CD4-positive, alpha-beta T cell (primary cell): ENCODE measurements at places on chromosomes 5 and 9.

DNA sequence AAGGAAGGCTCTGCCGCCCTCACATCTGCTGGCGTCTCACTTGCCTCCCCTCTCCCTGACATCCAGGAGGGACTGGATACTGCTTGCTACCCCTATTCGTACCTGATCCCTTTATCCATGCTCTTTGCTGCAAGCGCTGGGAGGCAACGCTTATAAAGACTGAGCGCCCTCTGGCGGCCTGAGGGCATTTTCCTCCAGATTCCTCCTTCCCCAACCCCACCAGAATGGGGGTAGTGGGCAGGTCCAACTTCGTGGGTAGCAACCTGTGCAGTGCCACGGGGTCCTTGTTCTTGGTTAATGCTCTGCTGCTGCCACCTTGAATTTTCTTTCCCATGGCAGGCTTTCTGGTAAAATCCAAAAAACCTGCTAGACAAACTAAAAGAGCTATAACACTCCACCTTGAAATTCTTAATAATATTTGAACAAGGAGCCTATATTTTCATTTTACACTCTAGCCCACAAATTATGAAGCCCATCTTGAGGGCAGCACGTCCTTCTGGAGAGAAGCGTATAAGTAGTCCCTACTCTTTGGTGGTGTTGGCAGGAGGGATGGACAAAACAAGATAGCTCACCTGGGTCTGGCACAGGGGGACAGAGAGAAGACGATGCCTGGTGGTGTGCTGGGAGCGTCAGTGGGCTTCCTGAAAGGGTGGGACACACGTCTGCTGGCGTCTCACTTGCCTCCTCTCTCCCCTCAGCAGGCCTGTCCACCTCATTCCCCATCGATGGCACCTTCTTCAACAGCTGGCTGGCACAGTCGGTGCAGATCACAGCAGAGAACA, 52.5 kb downstream of the JADE2 start:
- H3K4me3 ChIP-seq: no peak overlapping the region
- peak; percentile 69 for DNase-seq
- H3K27ac ChIP-seq: no peak overlapping the region
- H3K36me3 ChIP-seq: peaks cover 80% of the 10 kb centered on the region
- no peaks in the 10 kb centered on the region for H3K27me3 ChIP-seq
- peaks cover 8% of the 10 kb centered on the region for H3K4me1 ChIP-seq

DNA sequence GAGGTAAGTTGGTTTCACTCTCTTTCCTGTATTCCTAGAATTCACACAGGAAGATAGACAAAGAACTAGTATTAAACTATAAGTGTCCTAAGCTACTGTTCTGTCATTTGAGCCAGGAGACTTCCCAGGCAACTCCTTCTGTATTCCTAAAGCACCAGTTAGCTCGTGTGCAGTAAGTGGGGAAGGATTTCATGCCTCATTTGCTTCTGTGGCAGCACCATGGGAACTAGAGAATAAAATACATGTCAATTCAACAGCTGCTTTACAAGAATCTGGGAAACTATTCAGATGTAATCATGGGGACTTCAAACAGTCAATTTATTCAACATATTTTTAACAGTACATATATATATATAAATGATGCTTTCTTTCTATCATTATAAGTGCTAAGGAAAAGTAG, 762.3 kb downstream of the PRELID2 start:
- no peaks in the 10 kb centered on the region for H3K36me3 ChIP-seq
- H3K4me3 ChIP-seq: no peak overlapping the region

- no peak overlapping the region for H3K27ac ChIP-seq
- no peak for DNase-seq
- no peaks in the 10 kb centered on the region for H3K36me3 ChIP-seq
- H3K4me3 ChIP-seq: no peak overlapping the region
- no peaks in the 10 kb centered on the region for H3K27me3 ChIP-seq
Observed at GRCh38 chr5:90792725-90793124, 234.1 kb downstream of the ADGRV1 start.

DNA sequence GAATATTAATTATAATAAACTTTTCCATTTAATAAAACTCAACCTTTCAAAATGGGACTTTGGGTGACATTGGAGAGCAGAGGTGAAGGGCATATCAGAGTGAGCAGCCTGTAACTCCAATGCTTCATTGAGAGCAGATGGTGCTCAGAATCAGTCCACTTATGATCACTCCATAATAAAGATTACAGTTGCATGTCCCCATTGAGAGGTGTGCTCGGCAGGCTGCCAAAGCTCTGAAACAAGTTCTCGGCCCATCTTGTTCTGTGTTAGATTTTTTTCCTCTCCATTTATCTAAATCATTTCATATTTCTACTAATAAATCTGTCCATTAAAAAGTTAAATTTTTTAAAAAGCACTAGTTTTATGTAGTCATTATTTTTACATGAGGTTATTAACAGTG, 1786.4 kb upstream of the WWC1 start:
- H3K4me3 ChIP-seq: no peak overlapping the region
- no peaks in the 10 kb centered on the region for H3K36me3 ChIP-seq
- H3K27ac ChIP-seq: no peak overlapping the region
- no peak for DNase-seq

DNA sequence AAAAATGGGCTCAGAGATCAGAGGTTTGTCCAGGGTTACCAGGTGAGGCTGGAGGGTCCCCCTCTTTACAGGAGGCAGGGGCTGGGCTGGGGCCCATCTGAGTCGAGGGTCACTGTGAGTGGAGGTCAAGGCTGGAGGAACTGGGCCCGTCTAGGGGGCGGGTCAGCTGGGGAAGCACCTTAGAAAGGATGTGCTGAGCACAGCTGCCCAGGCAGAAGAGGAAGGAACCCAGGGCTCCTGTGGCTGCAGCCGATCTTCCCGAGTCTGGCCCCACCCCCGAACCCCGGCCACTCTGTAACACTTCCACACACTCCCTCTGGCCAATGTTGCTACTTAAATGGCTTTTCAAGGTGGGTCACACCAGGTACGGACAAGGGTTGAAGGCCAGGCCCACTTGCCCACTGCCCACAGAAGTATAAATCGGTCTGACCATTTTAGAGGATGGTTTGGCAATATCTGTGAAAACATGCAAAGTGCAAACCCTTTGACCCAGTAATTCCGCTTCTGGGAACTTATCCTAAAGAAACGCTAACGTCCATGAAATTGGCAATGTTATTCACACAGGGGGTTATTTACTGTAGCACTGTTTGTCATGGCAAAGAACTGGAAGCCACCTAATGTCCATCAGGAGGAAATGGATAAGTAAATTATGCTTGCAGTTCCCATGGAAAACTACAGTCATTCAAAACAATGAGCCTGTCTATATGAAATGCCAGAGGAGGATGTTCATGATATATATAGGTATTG, 30.5 kb upstream of the EEIG1 start:
- peaks cover 55% of the 10 kb centered on the region for H3K4me1 ChIP-seq
- no peak overlapping the region for H3K4me3 ChIP-seq
- no peaks in the 10 kb centered on the region for H3K36me3 ChIP-seq
- H3K27me3 ChIP-seq: no peaks in the 10 kb centered on the region
- DNase-seq: no peak

- DNase-seq: no peak
- peaks cover 32% of the 10 kb centered on the region for H3K4me1 ChIP-seq
- no peak overlapping the region for H3K4me3 ChIP-seq
- H3K27ac ChIP-seq: no peak overlapping the region
- H3K36me3 ChIP-seq: peaks cover 24% of the 10 kb centered on the region
Observed at GRCh38 chr9:70387663-70388062, 26.8 kb downstream of the KLF9 start.

DNA sequence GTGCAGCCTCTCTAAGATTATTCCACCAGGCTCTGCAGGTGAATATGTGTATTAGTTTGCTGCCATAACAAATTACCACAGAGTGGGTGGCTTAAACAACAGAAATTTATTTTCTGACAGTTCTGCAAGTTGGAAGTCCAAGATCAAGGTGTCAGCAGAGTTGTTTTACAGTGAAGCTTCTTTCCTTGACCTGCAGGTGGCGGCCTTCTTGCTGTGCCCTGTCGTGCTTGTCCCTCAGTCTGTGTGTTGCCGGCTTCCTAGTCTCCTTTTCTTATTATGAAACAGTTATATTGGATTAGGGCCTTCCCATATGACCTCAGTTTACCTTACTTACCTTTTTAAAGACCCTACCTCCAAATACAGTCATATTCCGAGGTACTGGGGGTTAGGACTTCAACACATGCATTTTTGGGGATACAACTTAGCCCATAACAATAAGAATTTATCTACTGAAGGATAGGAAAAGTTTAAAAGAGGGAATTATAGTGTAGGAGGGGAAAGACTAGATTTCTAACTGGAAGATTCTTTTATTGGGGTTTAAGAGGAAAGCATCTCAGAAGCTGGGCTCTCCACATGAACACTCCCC, 97.4 kb downstream of the OSTF1 start:
- H3K27ac ChIP-seq: no peak overlapping the region
- peaks cover 8% of the 10 kb centered on the region for H3K36me3 ChIP-seq
- DNase-seq: peak; percentile 69
- no peak overlapping the region for H3K4me3 ChIP-seq

- no peak overlapping the region for H3K4me3 ChIP-seq
- H3K36me3 ChIP-seq: no peaks in the 10 kb centered on the region
- no peaks in the 10 kb centered on the region for H3K27me3 ChIP-seq
Observed at GRCh38 chr5:55141945-55142690, 17.9 kb upstream of the GPX8 start.

DNA sequence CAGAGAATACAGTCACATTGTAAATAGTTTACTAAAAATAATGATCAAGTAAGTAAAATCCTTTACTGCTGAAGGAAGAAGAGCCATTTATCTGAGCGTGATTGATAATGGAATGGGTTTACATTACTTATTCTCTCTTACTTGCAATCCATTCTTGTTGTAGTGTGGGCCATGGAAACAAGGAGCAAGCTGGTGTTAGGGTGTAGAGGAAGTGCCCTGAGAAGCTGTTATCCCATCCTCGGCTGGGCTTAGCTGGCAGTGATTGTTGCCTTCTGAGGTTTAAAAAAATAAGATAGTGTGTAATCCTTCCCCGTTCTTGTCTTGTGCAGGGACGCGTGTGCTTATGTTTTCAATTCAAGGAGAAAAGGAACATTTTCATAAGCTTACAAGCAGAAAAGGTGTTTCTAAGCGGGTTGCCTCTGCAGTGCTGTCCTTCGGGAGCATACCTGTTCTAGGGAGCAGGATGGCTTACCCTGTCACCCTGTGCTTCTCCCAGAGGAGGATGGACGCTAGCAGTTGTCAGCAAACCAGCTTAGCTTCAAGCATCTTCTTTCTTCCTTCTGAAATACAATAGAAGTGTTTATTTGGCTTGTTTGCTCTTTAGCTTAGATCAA, 188.3 kb downstream of the ARHGEF28 start:
- DNase-seq: no peak
- H3K27me3 ChIP-seq: no peaks in the 10 kb centered on the region
- no peak overlapping the region for H3K27ac ChIP-seq
- no peak overlapping the region for H3K4me3 ChIP-seq
- no peaks in the 10 kb centered on the region for H3K36me3 ChIP-seq
- H3K4me1 ChIP-seq: no peaks in the 10 kb centered on the region

DNA sequence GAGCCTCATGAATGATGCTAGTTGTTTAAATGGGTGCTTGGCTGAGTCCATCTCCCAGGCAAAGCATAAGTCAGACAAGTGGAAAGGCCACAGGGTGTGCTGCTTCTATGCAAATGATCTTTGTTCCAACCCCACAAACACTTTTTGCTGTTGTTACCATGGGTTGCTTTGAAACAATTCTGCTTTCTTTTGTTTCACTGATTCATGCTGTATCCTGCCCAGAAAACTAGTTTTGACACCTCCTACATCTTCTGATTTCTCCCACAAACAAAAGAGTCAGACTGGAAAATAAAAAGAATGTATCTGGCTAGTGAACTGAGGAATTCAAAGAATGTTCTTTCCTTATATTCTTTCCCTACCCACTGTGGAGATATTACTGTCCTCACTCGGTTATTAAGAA, 298.6 kb downstream of the DIRAS2 start:
- no peaks in the 10 kb centered on the region for H3K4me1 ChIP-seq
- no peaks in the 10 kb centered on the region for H3K36me3 ChIP-seq
- H3K27ac ChIP-seq: no peak overlapping the region

DNA sequence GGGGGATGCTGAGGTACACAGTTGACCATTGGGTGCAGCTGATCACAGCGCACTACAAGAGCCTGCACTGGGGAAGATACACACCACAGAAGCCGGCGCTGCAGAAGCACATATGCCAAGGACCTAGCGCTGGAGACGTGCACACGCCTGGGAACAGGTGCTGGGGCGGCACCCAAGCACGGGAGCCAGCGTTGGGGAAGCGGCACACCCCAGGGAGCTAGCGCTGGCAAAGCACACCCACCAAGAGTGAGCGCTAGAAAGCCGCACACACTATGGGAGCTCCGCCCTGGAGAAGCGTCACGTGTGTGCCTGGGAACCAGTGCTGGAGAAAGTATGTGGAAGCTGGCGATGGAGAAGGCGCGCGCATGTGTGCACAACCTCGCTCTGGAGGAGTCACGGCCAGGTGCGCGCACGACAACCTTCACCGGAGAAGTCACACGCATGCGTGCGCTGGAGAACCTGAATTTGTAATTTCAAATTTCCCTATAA, 4.5 kb downstream of the FANCC start:
- H3K27ac ChIP-seq: no peak overlapping the region
- H3K27me3 ChIP-seq: no peaks in the 10 kb centered on the region
- no peak overlapping the region for H3K4me3 ChIP-seq
- no peak for DNase-seq

DNA sequence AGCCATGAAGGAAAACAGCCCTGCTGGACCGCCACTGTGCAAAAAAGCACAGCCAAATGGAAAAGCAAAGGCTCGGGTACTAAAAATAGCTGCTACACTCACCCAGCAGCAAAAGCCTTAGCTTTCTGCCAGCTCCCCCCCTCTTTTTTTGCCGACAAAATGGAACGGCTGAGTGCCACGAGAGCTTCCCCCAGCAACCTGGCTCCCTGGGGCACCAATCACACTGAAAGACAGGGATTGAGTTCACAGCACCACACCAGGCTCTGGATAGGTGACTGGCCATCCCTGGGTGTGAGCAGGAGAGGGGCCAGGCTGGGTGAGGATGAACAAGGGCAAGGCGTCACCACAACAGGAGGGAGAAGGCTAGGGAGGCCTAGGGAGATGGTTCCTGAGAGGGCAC, 66.7 kb downstream of the SIL1 start:
- H3K4me3 ChIP-seq: no peak overlapping the region
- H3K4me1 ChIP-seq: no peaks in the 10 kb centered on the region
- H3K27ac ChIP-seq: no peak overlapping the region

- no peaks in the 10 kb centered on the region for H3K36me3 ChIP-seq
- H3K4me1 ChIP-seq: no peaks in the 10 kb centered on the region
- peaks cover 4% of the 10 kb centered on the region for H3K27me3 ChIP-seq
- no peak for DNase-seq
- no peak overlapping the region for H3K4me3 ChIP-seq
Observed at GRCh38 chr9:135300346-135301141, 179.0 kb upstream of the PPP1R26 start.

DNA sequence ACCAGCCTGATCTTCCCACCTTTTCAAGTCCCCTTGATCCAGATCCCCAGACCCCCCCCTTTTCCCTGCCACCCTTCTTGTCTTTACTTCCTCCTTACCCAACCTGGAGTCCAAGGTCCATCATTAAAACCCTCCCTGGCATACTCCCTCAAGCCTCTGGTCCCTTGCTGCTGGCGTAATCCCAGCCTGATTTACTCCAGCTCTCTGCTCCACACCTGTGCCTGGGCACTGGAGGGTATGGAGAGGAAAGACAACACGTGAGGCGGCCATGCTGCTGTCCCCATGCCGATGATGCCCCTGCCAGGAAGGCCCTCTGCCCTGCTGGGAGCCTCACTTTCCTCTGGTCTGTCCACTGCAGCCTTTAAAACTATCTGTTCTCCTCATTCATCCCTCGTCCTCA, 5.1 kb downstream of the B4GALT7 start:
- H3K36me3 ChIP-seq: peaks cover 10% of the 10 kb centered on the region
- peaks cover 26% of the 10 kb centered on the region for H3K4me1 ChIP-seq
- no peak overlapping the region for H3K4me3 ChIP-seq
- no peak for DNase-seq
- H3K27me3 ChIP-seq: no peaks in the 10 kb centered on the region
